Cardiac muscle cell (in vitro differentiated cells and primary cell): ENCODE measurements at places on chromosomes 7 and 10. TPM values are rescaled to one million over a fixed set of nuclear protein-coding genes. Genes with fewer than 3 reads are reported as not detected.
A peak's percentile ranks its signal among the peaks of the same experiment; 100 is the strongest.

TAS2R38 gene
- not detected in 2 replicates for total RNA-seq

MYL10 gene
- total RNA-seq = not detected in 2 replicates

SFRP4 gene
- 4.6 and 4.7 TPM in 2 replicates for total RNA-seq

TEX47 gene
- not detected in 2 replicates for total RNA-seq

GARIN1A gene
- total RNA-seq = 0.35 and 0.45 TPM in 2 replicates

INTS15 gene
- 28.5 and 37.8 TPM in 2 replicates for total RNA-seq

FAM24B gene
- 1.8 TPM in 1 of 2 replicates, not detected in the other for total RNA-seq

PKD1L1 gene
- 0.11 and 0.54 TPM in 2 replicates for total RNA-seq

PLEKHA8 gene
- 15.9 and 25.9 TPM in 2 replicates for total RNA-seq

UPK3BL1 gene
- 59.0 and 72.5 TPM in 2 replicates for total RNA-seq

PDE1C gene
- total RNA-seq = 0.67 and 2.3 TPM in 2 replicates

DNA sequence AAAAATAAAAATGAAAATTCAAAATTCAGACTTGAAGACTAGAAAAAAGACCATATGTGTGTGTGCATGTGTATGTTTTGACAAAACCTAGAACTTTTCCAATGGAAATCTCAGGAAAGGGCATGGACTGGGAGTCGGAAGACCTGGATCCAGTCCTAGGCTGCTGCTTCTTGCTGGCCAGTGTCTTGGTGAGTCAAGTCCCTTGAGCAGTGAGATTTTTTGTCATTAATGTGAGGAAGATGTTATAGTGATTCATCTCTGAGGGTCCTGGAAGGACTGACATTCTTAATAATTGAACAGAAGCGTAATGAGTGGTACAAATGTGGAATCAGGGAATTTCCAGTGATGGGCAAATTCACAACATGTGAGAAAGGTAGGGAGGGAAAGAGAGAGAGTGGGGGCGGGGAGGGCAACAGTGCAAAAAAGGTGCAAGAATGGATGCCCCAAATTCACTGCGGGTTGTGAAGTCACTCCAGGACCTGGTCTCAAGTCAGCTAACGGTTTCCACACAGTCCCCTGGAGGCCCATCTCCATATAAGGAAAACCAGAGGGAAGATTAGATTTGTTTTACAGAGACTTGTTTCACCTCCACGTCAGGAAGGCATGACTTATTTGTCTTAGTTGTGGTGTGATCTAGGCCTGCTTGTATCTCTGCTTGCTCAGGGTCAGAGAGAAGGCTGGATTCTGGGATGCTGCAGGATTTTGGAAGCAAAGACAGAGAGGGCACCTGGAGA is 201.7 kb downstream of the BUB3 start:
- DNase-seq = no peak

- DNase-seq = peak; percentile 15
Observed at GRCh38 chr10:35644050-35644950, 2.2 kb upstream of the FZD8 start.

- DNase-seq = peak; percentile 11
Observed at GRCh38 chr10:76892766-76893479, 744.7 kb downstream of the KCNMA1 start.

- no peak for DNase-seq
Observed at GRCh38 chr7:157769086-157769485, 432.3 kb downstream of the DNAJB6 start.

- no peak for DNase-seq
Observed at GRCh38 chr10:131019696-131020095, 291.8 kb downstream of the TCERG1L start.

- no peak for DNase-seq
Observed at GRCh38 chr7:75914169-75914654, 743 bp upstream of the POR start.

- DNase-seq = no peak
Observed at GRCh38 chr10:114511881-114512280, 107.6 kb upstream of the AFAP1L2 start.

DNA sequence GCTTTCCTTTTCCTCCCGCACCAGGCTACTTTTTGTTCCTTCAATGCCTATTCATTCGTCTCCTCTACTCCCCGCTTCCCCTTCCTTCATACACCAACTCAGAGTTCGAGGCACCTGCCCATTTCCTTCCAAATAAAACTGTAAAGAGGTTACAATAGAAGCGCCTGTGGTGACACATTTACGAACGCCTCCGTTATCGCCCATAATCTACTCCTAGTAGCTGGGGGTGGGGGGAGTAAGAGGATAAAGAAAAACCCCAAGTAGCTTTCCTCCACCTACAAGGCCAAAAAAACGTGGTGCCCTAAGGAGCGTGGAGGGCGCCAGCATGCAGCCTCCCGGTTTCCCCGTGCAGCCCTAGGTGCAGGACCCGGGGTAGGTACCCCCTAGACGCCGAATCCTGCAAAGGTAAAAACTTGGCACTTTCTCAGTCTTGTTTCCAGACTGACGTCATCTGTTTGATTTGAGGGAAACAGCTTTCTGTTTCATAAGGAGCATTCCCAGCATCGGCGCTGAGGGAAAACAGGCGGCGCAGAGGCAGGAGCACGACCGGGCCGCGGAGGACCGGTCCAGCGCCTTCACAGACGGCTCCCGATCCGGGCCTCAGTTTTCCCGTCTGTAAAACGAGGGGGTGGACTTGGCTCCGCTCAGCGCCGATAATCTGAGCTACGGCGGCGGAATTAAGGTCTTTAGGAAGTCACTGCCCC is 922 bp downstream of the PPA1 start:
- peak; percentile 20 for DNase-seq

GRCh38 chr7:47252675-47253074 is 329.2 kb downstream of the TNS3 start:
- no peak for DNase-seq

DNA sequence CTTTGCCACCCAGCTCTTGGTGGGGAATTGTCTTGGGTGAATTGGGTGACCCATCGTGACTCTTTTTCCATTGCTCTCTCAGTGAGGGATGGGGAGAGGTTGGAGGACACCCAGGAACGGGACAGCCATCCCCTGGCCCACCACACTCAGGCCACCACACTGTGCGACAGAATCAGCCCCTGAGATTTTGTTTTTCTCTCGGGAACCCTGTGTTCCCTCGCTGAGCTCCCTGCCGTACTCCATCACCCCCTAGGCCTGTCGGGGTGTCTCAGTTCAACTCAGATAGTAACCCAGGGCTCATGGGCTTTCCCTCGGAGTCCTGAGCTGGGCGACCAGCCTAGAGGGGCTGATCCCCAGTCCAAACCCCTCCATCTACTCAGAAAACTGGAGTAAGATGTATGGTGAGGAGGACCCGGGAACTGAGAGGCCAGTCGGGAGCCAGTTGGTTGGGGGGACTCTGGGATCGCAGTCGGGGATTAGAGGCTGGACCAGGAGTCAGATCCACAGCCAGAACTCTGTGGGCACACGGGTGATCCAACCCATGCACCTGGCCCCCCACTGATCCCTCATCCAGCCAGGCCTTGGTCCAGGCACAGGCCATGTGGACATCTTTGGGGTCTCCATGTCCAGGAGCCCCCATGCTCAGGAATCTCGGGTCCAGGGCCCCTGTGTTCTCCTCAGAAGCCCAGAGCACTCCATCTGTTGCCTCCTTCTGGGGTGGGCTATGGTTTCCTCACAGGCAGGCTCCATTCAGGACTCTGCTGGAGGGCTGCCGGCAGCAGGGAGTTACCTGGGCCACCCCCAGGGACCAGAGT is 9.3 kb downstream of the CRYGN start:
- no peak for DNase-seq

GRCh38 chr7:67854221-67855178 is 857.9 kb downstream of the TYW1 start:
- no peak for DNase-seq
